Fibroblast of skin of left biceps (primary cell): ENCODE measurements at places on chromosomes 7 and 10.

GRCh38 chr7:8260871-8261694 is 884 bp downstream of the ICA1 start:
- DNase-seq = no peak

- DNase-seq = peak; percentile 69
These were observed 76.7 kb downstream of the EMX2 start for GRCh38 chr10:117619223-117619622.

- no peak for DNase-seq
These were observed 31.5 kb downstream of the PIK3AP1 start for GRCh38 chr10:96688789-96689188.

DNA sequence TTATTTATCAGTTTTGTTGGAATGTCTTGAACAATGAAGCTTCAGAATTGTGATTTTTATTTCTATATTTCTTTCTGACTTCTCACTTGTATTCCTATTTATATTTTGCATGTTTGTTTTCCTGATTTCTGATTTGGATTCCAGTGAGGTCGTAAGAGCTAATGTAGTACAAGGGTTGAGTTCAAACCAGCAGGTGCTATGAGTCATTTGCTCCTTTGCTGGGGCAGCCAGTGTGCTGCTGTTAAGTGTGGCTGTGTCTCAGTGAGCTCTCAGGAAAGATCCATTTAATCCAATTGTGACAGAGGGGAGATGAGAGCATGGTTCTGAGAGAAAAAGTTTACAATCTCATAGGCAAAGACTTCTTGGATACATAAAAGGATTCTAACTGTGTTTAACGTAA is 48.6 kb downstream of the MCU start:
- DNase-seq = no peak

DNA sequence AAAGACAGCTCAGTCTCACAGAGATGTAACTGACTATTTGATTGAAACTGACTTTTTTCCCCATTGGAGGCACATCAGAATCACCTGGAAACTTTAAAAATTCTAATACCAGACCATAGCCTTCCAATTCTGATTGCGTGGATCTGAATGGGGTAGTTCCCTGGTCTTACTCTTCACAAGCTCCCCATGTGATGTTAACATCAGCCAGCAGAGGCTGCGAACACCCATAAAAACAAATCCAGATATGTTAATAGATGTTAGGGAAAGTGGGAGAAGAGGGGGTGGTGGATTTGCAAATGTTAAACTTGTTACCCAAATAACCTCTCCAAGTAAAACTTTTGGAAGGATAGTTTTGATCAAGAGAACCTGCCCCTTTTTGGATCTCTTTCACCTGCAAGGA is 1133.4 kb downstream of the CNTNAP2 start:
- DNase-seq = no peak

- no peak for DNase-seq
These were observed 457.5 kb downstream of the KCNMA1 start for GRCh38 chr10:77180104-77180503.

DNA sequence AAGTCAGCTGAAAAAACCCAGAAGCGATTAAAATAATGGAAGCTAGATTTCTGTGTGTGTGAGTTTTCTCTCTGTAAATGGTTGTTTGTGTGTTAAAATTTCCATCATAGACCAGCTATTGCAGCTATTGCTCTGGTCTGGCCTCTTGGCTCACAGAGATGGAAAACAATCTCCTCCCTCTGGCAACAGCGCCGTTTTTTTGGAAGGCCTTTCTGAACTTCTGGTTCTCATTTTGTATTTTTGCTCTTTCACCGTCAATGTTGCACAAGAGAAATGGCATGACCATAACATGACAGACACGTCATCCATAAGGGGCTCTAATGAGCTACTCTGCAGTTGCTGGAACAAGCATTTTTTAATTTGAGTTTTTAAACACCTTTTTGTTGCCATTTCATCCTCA is 91.0 kb downstream of the CUBN start:
- DNase-seq = peak; percentile 85

- DNase-seq = no peak
These were observed 7.6 kb downstream of the LZTS2 start for GRCh38 chr10:101007099-101007711.

GRCh38 chr10:89589101-89589720 is 53.8 kb upstream of the SLC16A12 start:
- no peak for DNase-seq

DNA sequence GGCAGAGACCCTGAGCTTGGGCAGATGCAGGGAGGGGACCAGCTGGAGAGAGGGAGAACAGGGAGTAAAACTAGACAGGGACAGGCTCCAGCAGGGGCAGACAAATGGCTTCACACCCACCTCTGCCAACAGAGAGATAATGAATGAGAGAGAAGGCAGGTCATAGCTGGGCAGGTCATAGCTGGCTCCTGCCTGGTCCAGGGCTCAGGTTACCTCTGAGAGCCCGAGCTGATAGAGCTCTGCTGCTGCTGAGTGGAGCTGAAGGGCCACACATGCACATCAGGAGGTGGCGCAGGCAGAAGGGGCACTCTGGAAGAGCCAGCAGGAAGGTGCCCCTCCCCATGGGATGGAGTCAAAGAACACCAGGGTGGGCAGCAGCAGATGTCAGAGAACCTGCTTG is 154.2 kb downstream of the GFRA1 start:
- no peak for DNase-seq

DNA sequence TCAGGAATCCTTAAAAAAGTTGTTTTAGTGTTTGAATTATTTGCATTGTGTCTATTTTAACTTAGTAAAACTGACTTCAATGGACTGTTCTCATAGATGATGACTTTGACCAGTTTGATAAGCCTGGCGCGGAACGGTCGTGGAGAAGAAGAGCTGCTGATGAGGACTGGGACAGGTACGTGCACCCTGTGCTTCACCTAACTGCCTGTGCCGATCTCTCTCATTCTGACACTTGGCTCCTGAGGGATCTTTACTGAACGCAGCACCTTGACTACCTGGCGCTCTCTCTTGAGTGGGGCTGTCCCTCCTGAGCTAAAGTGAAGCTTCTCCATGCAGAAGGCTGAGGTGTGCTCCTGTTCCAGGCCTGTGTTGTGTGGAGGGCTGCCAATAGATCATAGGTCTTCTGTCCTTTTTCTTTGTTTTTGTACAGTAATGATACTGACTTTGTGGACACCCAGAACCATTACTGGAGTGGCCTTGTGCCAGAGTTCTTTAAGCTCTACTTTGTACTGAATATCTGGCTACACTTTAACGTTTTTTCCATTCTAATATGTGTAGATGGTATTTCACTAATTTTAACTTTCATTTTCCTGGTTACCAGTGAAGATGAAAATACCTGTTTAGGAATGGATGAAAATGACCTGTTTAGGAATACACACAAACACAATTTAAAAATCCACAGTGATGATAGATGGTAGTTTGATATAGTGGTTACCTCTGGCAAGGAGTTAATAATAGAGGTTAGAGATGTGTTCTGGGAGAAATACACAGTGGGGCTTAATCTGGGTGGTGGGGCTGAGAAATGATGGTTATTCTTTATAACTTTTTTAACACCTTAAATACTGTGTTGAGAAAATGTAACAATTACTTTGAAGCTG is 20.9 kb downstream of the RBM33 start:
- no peak for DNase-seq

DNA sequence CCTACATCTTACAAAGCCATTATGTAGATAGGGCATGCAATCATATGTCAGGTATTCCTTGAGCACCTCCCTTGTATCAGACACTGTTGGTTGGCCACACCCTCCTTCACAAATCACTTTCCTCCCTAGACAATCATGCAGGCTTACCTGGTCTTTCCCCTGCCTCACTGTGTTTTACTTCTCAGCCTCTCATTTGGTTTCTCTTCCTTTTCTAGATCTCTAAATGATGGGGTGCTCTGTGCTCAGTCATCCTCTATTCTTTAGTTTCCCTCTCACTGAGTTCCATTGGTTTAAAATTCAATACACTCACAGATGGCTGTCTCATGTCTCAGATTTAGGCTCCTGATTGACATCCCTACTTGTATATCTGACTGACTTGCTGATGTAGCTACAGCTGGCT is 31.4 kb downstream of the ANK3 start:
- no peak for DNase-seq

- DNase-seq = no peak
These were observed 20.0 kb downstream of the CUBN start for GRCh38 chr10:17109475-17110207.

- DNase-seq = no peak
These were observed 324.8 kb upstream of the NPSR1 start for GRCh38 chr7:34333184-34333583.

- DNase-seq = no peak
These were observed 129.8 kb downstream of the EGFR start for GRCh38 chr7:55148571-55148970.

DNA sequence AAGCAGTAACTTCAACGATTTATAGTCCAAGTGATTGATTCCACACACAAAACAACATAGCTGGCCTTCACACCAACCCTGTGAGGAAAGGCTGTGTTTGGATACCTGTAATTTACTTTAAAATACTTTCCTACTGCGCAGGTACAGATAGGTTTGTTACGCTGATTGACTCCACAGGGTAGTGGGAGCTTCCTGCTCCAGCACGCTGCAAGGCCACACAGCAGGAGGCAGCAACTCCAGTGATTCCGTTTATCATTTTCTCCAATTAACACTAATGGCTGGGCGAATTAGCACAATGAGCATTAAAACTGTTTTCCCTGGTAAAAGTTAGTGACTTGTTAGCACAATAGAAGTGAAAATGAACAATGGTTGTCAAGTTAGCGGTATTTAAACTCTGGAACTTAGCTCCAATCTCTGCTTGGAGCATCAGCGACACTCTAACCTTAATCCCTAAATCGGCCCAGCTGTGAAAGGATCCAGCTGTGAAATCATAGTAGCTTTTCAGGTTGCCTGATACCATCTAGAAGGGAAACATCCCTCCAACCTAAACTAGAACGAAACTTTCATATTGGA is 959 bp downstream of the DCLRE1C start:
- no peak for DNase-seq

DNA sequence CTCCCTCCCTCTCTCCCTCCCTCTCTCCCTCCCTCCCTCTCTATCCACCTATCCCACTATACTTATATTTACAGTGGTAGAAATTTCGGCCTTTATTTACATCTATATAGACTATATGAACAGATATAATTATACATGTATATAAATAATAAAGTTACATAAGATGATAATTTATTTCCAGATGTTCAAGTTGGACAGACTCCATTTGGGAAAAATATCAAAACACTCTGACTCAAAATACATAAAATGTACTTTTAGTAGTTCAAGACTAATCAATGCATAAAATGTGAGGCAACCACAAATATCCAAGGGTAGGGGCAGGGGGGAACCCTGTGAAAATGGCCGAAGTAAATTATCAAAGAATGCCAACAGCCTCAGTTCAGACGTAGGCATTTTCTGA is 203.0 kb downstream of the FANK1 start:
- DNase-seq = peak; percentile 43

GRCh38 chr7:7882888-7883287 is 85.7 kb upstream of the GLCCI1 start:
- no peak for DNase-seq

DNA sequence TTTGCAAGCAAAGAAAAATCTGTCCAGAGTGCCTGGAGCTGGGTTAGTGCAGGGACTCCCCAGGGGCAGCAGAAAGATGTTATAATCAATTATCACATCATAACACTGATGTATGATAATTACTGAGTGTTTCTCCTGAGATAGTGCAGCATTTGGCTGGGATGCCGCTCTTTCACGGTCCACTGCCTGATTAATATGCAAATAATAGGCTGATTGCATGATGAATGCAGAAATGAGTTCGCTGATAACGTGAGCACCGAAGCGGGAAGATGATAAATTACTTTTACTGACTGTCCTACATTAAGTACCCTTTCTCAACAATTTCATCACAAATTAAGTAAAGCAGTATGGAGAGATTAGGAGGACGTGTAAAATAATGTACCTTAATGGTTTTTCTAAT is 71.4 kb upstream of the SH2B2 start:
- no peak for DNase-seq

DNA sequence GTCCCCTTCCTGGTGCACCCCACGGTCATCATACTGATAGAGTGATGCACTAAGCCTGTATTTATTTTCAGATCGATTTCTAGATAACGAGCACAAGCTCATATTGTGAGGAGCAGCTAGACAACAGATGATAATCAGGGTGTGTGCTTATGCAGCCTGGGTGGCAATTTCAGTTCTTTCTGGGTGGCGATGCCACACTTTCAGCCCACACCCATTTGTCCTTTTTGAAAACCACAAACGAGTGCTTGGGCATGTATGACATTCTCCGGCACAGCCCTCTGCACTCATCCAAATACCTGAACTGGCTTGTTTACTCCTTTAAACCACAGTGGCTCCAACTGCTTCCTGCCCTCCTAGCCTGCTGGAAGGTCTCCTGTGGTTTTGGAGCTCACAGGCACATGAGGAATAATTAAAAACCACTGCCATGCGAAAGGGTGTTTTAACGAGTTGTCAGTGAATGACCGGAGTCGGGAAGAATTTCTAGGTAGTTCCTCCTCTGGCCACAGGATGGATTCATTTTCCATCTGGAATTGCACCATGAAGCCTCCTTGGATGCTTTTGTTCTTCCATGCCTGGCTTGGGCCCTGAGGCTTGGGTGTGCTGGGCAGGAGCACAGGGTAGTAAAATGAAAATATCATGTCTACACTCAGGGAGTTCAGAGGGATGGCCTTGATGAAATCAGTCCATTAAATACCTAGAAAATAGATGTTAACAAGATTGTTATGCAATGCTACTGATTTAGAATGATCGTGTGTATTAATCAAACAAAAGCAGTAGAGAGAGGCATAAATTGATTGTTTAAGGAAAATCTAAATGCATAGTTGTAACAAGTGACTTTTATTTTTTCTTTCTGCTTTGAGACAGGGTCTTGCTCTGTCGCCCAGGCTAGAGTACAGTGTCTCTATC is 52.4 kb upstream of the ITGB1 start:
- DNase-seq = peak; percentile 73

DNA sequence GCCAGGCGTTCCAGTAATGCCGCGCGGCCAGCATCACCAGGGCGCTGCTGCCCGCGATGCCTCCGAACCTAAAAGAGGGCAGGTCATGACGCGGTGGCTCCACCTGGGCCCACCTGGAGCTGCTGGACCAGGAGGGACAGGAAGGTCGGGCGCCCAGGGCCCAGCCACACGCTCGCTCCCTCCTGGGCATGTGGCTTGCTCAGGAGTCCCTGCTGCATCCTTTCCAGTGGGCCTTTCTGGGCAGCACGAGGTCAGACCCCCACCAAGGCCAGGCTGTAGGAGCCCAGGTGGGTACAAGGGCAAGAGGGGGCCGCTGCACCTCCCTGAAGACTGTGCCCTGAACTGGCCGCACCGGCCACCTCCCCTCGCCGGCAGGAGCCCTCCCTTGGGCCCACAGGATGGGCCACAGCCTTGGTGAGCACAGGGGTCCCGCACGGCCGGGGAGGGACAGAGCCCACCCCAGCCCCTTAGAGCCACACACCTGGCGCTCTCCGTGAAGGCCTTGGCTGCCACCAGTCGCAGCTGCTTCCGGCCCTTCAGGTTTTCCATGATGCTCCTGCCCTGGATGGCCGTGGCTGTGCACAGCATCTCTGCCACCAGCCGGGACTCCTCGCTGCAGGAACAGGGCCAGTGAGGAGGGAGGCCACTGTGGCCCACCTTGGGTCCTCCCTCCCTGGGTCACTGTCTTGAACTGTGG is 43.2 kb downstream of the CFAP46 start:
- DNase-seq = no peak

- DNase-seq = no peak
These were observed 217.9 kb downstream of the ADAM12 start for GRCh38 chr10:126170371-126170770.

GRCh38 chr10:43843321-43844101 is 194.8 kb upstream of the ZNF32 start:
- DNase-seq = peak; percentile 87
